ENCODE measurements at places on chromosomes 1 and 21. TPM values are rescaled to one million over a fixed set of nuclear protein-coding genes. Genes with fewer than 3 reads are reported as not detected.

DNA sequence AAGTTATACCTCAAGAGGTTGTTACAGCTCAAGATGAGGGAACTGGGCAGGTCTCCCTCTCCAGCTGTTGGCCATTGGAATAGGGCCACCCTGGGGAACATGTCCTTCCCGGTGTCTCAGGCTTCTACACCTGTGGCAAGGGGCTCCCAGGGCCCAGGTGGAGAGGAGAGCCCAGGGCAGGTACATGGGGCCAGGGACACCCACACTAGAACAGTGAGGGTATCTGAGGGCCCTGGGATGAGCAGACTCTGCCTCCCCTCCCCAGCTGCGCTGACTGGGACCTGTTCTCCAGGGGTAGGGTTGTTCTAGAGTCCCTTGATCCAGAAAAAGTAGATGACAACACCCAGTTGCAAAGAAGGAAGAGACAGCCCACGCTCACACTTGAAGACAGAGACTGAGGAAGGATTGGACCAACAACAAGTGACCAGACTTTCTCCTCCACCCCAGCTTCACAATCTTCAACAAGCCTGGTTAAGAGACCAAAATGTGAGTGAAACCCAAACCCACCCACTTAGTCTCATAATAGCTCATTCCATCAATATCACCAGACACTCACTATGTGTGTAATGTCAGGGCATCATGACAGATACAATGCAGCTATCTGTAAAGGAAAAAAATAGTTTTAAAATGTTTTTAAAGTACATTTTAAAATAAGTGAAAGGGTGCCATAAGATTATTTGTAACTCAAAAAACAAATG lies 439.3 kb downstream of the NPHP4 start:
- peak; percentile 72 for DNase-seq

LEFTY1 gene
- 1.2 TPM for total RNA-seq

AKR7A3 gene
- total RNA-seq: 2.0 TPM

DNA sequence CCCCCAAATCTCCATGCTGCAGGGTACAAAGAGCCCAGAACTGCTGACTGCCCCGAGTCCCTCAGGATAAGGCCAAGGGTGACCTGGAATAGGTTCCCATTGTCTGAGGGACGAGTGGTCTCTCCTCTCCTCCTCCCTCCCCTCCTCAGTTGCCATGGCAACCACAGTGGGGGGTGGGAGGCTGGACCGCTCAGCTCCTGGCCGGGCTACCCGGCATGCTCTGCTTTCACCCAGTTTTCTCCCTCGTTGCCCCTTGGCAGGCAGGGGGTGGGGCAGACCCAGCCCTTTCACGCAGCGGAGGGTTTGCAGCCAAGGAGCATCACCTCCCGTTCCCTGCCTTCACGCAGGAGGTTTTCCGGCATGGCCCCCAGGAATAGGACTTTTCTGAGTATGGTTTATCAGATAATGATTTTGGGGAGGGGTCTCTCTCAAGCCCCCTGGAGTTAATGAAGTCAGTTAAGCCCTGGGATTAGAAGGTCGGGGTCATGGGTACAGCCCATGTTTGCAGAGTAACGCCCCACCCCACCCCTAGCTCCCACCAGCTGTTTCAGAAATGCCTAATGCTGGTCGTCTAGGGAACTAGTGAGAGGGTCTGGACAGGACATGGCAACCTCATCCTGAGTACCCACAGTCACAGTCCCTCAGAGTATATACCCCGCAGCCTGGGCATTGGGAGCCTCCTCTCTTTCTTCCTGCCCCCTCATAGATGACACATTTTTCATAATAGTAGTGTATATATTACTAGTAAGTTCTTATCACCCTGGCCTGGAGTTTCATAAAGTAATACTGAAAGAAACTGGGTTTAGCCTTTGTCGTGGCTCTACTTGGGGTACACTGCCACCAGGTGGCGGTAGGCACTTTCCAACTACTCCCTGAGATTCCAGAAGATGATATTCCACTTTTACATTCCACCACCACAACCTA lies 20.7 kb downstream of the C1QB start:
- no peak for DNase-seq

RGS5 gene
- 16.0 TPM for total RNA-seq

DNA sequence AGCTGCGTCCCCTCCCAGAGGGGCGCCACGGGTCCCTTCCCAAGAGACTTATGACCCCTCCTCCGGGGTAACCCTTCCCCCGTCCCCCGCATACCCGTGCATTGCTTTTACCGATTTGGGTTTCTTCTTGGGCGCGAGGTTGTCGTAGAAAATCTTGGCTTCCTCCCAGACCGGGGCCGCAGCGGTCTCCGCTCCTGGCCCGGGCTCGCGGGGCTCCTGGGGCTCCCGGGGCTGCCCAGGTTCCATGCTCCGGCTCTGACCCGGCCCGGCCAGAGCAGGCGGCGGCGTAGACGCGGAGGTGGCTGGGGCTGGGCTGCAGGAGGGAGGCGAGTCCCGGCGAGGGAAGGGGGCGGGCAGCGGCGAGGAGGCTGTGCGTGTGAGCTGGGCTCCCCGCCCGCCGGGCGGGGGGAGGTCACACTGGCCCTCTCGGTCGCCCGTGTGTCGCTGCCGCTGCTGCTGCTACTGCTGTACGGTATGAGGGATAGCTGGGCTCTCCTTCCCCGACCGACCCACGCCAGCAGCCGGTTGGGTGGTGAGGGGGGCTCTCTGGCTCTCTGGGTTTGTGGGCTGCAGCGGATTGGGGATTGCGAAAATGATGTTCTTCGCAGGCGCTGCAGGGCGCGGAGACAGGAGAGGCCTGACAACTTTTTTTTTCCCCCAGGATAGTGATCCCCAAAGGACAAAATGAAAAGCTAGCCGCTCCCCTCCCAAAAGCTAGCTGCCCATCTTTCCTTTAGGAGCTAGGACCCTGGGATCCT lies at the start of gene NT5C1A:
NT5C1A (minus strand) TSS at position 315 of the 758 bp plus-strand sequence; CDS start at position 246, 69 bp downstream.
- no peak for DNase-seq

- DNase-seq: no peak
Observed at GRCh38 chr1:219837274-219837993, 90.9 kb downstream of the SLC30A10 start.

DNA sequence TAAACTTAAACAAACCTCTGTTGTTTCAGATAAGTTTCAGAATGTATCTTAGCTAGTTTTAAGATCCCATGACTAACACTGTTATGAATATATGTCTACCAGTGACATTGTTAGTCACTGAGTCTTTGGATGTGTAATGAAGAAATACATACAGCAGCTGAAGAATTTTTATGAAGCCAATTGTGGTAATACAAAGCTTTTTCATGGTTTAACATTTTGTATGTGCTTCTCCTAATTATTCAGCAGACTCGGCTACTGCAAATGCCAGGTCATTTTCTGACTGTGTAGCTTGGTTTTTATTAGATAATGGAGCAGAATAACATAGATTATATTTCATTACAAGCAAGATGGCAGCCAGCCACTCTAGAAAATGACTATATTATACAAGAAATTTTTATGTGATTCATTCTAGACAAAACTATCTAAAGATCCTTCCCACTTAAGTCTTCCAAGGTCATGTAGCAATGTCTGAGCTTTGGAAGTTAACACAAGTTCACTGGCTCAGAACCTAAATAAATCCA lies 147.8 kb downstream of the TNFSF18 start:
- DNase-seq: no peak

- peak; percentile 96 for DNase-seq
Observed at GRCh38 chr1:37486680-37487618, 12.6 kb downstream of the ZC3H12A start.

MSH4 gene
- total RNA-seq: not detected

- no peak for DNase-seq
Observed at GRCh38 chr1:182279302-182279701, 112.3 kb downstream of the GLUL start.

WNT4 gene
- total RNA-seq: 13.6 TPM

- no peak for DNase-seq
Observed at GRCh38 chr1:87278825-87279535, 49.7 kb upstream of the LMO4 start.

WNT2B gene
- total RNA-seq: 24.4 TPM

DNA sequence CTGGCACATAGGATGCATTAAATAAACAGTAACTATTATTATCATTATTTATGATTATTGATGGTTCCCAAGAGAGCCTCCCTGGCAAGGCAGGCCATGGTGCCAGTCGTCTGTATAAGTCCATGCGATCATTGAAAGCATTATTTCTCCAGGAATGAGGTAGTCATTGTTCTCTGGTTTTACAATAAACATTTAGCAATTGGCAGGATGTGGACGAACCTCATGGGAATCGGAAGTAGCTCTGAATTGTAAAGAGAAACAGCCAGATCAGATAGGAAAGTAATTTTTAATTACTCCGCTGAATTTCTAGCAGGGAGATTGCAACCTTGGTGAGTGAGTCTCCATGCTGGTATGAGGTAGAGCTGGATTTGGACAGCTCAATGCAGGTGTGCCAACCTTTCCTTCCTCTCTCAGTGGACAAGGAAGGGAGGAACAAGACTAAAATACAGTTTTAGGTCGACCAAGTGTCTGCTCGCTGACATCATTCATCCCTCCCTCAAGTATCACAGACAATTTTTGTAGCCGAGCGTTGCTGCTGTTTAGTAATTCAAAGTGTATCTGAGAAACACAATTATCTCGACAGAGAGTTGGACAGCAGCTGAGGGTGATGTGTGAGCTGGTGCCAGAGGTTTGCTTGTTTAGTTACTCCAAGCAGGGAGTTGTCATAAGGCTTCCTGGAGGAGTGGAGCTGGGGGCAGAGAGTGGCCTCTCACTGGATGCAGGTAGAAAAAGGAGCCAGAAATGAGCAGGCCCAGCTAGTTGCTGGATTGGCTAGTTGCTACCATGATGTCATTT lies 250.8 kb downstream of the KCNJ6 start:
- no peak for DNase-seq

DNA sequence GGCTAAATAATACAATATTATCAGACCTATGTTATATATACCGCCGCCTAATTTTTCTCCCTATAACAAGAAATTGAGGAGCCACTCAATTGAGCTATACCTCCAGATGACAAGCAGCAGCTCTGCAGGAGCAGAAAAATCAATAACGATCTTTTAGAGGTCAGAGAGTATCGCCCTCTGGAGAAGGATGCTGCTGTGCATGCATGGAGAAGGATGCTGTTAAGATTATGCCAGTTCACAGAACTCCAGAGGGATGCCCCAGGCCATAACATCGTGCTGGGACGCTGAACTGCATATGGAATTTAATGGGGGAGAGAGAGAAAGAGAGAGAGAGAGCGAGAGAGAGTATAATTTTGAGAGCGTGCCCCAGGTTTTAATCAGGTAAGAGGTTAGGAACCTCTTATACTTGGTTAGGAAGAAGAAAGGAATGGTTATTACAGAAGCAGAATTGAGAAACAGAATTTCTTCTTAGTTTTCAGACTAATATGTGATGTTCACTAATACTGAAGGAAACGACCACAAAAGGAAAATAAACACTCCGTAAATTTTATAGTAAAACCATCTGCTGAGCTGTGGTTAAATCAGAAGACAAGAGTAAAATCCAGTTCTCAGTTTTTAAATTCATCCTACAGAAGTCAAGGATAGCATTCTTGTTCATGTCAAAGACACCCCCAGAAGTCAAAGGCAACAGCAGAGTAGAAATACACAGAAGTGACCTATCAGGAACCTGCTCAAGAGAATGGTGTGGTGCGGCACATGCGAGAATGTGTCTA lies 111.1 kb downstream of the SMYD2 start:
- no peak for DNase-seq

- peak; percentile 68 for DNase-seq
Observed at GRCh38 chr1:22326372-22326915, 125.2 kb upstream of the ZBTB40 start.

- peak; percentile 91 for DNase-seq
Observed at GRCh38 chr21:17613242-17613676, 558 bp upstream of the BTG3 start.

PLEKHN1 gene
- 45.4 TPM for total RNA-seq

- DNase-seq: no peak
Observed at GRCh38 chr1:15680561-15681348, 3.4 kb upstream of the PLEKHM2 start.

GRCh38 chr1:182248721-182249120 lies 142.9 kb downstream of the GLUL start:
- no peak for DNase-seq

- DNase-seq: no peak
Observed at GRCh38 chr1:93275634-93276295, 69.9 kb upstream of the DR1 start.

DNA sequence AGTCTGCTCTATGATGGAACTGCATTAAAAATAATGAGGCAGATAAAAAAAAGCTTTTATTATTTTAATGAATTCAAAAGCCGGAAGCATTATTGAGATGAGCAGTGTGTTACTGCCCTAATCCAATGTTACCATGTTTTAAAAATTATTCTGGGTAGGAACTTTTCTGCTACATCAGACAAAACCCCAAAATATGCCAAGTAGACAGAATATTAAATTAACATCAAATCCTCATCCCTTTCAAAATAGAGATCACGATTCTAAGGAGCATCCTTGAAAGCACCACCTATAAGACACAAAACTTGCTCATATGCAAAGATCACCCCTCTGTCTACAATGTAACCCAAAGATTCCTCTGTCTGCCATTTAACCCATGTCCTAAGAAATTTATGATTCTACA lies 357.5 kb downstream of the SMYD3 start:
- no peak for DNase-seq

GRCh38 chr1:246680190-246680589 lies 44.0 kb upstream of the SCCPDH start:
- DNase-seq: no peak

GRCh38 chr1:92066321-92066720 lies 8.9 kb downstream of the SETSIP start:
- DNase-seq: no peak

DNA sequence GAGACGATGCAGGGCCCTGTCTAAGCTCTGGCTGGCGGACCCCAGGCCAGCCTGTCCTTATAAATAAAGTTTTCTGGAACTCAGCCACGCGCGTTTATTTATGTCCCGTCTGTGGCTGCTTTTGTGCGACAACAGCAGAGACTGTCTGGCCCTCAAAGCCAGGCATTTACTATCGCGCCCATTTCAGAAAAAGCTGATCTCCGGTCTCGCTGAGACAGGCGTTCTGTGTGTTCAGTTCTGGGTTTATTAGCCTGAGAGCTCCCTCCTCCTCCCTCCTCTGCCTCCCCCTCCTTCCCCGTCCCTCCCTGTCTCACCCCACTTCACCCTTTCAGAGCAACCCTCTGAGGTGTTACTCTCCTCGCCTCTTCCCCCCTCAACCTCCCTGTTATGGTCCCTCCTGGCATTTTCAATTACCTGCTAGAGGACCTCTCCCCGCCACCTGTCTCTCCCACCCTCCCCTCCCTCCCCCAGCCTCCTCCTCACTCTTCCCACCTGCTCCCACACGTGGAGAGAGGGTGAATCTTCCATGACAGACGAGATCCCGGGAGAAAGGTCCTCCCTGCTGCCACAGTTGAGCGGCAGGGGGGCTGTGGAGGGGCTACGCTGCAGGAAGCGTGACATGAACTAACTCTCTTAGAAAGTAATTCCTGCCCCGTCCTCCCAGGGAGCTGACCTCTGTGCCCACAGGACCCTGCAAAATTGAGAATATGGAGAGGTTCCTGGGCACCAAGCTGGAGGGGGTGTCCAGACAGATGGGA lies 59.9 kb downstream of the SPSB1 start:
- no peak for DNase-seq

- no peak for DNase-seq
Observed at GRCh38 chr1:1337793-1338147, 6.7 kb downstream of the TAS1R3 start.

LRRC53 gene
- total RNA-seq: not detected

Measured in lower leg skin (tissue), 4 donors.